ENCODE measurements at places on chromosomes 4 and X.

GRCh38 chrX:22063284-22063683 is 31.2 kb downstream of the PHEX start:
- DNase-seq = no peak

- no peak for DNase-seq
These were observed 704 bp downstream of the FAM3A start for GRCh38 chrX:154515090-154515965.

GRCh38 chrX:95733426-95733825 is 951.2 kb upstream of the DIAPH2 start:
- no peak for DNase-seq

DNA sequence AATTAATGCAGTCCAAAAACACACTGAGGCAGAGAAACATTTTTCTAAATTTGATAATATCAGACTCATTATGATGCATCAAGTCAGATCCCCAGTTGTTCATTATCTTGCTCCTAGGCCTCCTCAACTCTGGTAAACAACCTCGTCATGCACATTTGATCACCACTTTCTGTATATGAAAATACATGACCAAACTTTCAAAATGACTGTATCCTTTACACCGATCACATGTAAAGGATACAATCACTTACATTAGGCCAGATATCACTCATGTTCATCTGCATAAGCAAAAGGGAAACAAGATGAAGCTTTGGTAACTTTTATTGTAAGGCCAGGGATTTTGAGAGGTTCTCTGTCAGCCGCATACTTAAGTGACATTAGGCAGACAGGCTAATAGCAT is 99.4 kb upstream of the IL1RAPL1 start:
- DNase-seq = no peak

GRCh38 chr4:52017814-52018213 is 2.3 kb downstream of the LRRC66 start:
- DNase-seq = no peak

All from cerebellar nuclear complex (tissue), 1 donor.